ENCODE measurements at places on chromosomes 6 and 20. TPM values are rescaled to one million over a fixed set of nuclear protein-coding genes. Genes with fewer than 3 reads are reported as not detected.

The ZBTB46 gene
- 1.3 TPM for total RNA-seq

The EYS gene
- not detected for total RNA-seq

The EDN3 gene
- total RNA-seq = 0.11 TPM

DNA sequence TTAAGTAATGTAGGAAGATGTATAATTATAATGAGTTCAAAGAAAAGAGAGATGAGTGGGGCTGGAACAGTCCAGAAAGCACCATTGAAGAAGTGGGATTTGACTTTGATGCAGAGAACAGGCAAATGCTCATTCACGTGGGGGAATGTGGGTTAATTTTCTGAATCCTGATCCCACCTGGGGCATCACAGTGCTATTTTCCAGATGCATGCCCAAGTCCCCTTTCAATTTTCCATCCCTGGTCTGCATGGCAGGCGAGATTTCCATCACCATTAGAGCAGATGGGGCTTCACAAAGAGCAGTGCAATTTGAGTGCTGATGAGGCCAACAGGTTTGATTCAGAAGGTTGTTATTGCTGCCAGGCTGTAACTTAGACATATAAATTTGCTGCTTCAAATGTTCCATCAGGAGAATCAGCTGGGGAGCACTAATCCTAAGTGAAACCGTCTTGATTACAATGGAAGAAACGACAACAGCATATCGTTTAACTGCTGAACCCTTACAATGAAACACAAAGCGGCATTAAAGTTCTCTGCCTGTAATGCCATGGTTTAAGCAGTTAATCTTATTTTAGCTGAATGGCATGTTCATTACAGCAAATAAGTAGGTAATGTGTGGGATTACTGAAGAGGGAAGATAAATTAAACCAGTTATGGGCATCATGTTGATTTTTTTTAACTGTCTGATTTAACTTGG, 45.2 kb downstream of the OSTM1 start:
- no peak for DNase-seq

DNA sequence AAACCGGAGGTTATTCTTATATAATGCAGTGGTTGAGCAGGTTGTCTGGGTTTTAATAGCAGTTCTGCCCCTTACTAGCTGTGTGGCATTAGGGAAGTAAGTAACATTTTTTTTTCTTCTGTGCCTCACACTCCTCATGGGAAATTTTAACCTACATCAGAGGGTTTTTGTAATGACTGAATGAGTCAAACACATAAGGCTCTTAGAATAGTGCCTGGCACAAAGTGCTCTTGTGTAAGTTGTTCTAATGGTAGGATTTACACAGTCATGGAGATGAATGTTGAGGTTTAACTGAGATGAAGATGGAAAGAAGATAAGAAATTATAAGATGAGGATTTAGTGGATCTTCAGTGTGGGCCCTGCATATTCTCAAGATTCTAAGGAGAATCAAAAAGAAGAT, 68.4 kb upstream of the PHIP start:
- DNase-seq = no peak

DNA sequence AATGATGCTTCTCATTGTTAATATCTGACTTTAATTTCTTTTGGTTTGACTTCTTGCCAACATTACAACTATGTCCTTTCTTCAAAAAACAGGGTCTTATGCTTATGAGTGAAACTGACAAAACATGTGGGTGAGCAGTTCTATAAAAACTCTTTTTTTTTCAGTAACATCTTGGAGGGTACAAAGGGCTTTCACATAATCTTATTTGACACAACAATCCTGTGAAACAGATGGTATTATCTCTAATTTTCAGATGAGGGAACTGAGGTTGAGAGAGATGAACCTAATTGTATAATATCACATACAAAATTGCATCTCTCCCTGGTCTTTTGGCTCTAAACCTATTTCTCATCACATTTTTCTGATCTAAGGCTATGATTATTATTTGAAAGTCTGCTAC, 38.3 kb downstream of the MAPK14 start:
- no peak for DNase-seq

- no peak for DNase-seq
Measured at GRCh38 chr6:6565488-6565887, 23.0 kb upstream of the LY86 start.

DNA sequence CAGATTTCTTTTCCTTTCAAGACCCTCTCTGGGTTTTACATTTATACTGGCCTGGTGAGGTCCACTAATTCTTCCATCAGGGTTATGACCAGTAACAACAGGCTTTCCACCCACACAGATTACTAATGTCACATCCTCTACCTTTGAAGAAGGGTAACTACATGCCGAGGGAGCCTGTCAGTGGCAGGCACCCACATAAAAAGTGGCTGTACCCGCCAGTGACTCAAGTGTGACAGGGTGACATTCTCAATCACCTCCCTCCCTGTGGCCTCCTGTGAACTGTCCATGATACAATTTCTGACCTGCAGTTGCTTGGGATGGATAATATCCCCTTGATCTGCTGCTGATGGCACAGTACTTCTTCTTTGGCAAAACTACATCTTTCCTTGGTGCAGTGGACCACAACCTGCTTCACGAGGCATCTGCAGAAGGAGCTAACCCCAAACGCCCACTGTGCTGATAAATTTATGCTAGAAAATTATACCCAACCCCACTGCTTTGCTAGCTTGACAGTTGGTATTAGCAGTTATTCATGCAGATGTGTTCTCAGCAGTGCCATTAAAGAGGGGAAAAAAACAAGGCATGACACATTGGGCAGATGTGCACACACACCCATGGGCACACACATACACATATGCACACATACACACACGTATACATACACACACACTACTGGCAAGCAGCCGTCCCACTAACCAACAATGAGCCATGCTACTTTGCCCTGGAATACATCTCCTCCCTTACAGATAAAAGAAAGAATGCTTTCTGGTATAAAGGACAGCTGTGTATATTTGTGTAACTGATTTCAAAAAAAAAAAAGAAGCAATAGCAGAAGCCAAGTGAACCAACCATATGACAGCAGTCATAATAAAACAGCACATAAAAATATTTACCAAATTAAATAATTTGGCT, 20.8 kb downstream of the GFOD1 start:
- peak; percentile 78 for DNase-seq

DNA sequence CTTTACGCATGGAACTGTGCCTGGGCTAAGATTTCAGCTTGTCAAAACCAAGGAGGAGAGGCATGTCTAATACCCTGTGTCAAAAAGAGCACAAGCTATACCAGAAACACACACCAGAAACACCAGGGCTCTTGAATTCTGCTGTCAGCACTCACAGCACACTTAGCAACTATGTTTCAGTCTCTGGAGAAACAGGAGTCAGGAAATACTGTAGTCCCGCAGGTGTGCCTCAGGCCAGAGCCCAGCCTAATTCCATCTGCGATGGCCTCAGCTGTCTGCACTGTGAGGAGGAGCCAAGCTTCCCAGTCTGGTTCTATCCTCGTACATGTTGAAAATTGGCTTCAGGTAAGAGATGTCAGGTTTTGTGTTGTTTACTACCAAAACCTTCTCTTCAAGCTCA, 31.6 kb downstream of the MTRES1 start:
- DNase-seq = no peak

The ZNF133 gene
- total RNA-seq = 10.1 TPM

DNA sequence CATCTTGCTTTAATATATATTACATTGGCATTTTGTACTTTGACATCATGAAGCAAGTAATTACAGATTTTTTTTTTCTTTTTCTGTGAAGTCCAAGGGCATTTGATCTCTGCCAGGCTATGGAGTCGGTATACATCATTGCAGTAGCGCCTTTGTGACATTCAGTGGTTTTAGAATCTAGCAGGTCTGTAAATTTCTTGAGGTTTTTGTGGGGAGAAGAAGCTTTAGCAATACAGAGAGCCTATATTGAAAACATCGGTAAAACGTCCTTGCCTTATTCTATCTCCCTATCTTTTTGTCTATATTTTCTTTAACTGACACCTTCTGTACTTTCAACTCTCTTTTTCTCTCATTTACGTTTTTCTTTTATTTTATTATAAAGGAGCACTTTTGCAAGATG, 47.2 kb downstream of the DUSP22 start:
- DNase-seq = no peak

The NRN1 gene
- total RNA-seq = 4.6 TPM

The SLC52A3 gene
- total RNA-seq = not detected

The BCAS1 gene
- 0.14 TPM for total RNA-seq

DNA sequence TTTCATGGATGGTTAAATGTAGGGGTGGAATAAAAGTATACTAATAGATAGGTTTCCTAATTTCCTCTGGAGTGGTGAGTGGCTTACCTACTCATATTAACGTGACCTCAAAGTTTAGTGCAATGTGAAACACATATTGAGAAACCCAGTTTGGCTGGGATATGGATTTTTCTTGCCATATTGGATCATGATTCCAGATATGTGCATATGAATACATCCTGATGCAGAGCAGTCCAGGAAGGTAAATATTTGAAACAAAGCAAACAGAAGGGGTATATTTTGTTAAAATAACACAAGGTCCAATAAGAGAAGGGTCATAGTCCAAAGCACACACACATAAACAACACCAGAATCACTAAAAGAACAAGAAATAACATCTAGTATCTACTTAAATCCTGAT, 608.1 kb downstream of the PKHD1 start:
- DNase-seq = no peak

GRCh38 chr20:24953209-24953575, 4.1 kb downstream of the CST7 start:
- no peak for DNase-seq

The OTOR gene
- not detected for total RNA-seq

The ULBP1 gene
- 2.7 TPM for total RNA-seq

DNA sequence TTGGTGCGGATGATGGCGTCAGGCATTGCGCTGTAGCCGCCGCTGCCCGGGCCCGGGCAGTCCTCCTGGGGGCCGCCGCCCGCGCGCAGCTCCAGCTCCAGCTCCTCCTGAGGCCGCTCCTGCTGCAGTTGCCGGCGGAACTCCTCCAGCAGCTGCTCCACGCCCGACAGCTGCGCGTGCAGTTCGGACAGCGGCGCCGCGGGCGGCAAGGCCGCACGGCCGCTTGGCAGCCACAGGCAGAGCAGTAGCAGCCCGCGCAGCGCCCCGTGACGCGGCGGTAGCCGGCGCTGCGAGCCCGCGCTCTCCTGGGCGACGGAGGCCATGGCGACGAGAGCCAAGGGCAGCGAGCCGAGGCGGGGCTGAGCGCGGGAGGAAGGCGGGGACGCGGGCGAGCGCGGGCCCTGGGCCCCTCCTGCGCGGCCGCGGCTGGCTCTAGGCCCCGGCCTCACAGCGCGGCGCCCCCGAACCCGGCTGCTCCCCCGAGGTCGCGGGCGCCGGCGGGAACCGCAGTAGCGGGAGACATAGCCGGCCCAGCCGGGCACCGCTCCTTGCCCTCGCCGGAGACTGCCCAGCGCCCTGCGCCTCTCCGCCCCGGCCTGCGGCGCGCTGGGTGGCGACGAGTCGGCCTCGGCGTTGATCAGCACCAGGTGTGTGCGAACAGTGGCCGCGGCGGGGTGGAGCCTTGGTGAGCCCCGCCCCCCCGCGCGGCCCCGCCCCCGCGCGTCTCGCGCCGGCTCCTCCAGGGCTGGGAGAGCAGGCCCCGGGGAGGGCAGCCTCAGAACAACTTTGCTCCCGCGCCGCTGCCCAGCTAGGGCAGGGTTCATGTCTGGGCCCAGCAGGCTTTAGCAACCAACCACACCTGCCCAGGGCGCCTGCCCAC, at the start of gene LRP11:
LRP11 (minus strand) TSS at position 662 of the 880 bp plus-strand sequence; CDS start at position 323, 339 bp downstream.
- peak; percentile 91 for DNase-seq

The NOTCH4 gene
- 0.69 TPM for total RNA-seq

DNA sequence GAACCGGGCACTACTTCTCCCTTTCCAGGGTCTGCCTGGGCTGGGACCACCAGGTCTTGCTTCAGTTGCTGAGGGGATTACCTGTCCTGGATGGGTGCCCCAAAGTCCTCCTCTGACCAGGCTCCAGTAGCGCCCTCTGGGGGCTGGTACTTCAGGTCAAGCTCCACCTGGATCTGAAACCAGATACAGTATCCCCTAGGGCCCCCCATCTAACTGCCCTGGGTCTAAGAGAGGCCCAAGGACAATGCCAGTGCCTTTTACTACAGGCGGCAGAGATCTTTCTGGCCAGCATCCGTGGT, 11.2 kb upstream of the SPAG4 start:
- peak; percentile 38 for DNase-seq

GRCh38 chr6:127933852-127934840, 33.3 kb upstream of the THEMIS start:
- peak; percentile 64 for DNase-seq

The CEP162 gene
- 7.3 TPM for total RNA-seq

DNA sequence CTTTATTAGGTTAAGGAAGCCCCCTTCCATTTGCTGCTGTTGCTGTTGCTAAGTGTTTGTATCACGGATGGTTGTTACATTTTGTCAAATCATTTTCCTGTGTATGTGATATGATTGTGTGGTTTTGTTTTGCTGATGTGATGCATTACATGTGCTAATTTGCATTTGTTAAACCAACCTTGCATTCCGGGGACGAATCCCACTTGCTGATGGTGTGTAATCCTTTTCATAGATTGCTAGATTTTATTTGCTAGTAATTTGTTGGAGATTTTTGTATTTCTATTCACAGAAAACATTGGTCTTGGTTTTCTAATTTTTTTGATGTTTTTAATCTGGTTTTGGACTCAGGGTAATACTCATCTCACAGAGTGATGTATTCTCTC, 167.8 kb downstream of the WDR27 start:
- no peak for DNase-seq

GRCh38 chr6:144878577-144878976, 593.4 kb downstream of the UTRN start:
- DNase-seq = no peak

GRCh38 chr6:56513631-56514030, 129.1 kb downstream of the DST start:
- DNase-seq = no peak

GRCh38 chr6:38319256-38320212, 320.2 kb downstream of the BTBD9 start:
- no peak for DNase-seq

Measured in activated CD4-positive, alpha-beta T cell treated with anti-CD3 and anti-CD28 coated beads for 36 hours (primary cell).